ENCODE measurements at places on chromosomes 3 and 15.

- no peak for DNase-seq
These were observed 8.5 kb upstream of the KLHL6 start for GRCh38 chr3:183564046-183564445.

DNA sequence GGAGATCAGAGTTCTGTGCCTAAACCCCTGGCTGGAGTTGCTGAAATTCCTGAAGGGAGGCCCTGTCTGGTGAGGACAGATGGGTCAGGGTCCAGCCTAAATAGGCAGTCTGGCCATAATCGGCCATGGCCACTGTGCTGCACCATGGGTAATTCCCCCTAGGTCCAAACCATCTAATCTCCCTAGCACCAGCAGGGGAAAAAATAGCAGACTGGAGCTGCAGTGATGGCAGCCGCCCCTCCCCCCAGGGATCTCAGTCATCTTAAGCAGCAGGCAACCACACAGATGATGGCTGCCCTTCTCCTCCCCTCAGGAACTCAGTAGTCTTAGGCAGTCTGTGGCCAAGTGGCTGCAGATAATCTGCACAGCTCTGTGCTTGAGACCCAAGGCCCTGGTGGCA, 68.4 kb upstream of the CD96 start:
- peak; percentile 4 for DNase-seq

- DNase-seq = no peak
These were observed 47.9 kb downstream of the MFSD1 start for GRCh38 chr3:158849757-158850156.

- DNase-seq = no peak
These were observed 304.9 kb upstream of the ADAMTS9 start for GRCh38 chr3:64992530-64993285.

GRCh38 chr15:43550527-43551363, 33.3 kb downstream of the MAP1A start:
- DNase-seq = no peak

GRCh38 chr3:50520849-50521248, 17.4 kb upstream of the CACNA2D2 start:
- DNase-seq = no peak

DNA sequence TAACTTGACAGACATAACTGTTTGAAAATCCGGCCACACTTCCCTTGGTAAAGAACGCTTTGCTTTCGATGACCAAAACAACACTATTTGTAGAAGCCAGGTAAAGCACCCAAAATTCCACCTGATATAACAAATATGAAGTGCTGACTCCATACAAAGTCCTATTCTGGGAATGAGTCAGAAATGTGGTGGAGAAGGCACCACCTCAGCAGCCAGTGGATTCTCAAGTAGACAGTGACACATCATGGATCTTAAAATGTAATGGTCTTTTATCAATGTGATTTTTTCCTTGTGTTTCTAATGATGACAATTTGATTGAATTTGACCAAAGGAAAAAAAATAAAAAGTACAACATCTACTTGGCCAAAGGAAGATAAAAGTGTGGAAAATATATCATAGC, 135.0 kb upstream of the WNT5A start:
- DNase-seq = no peak

GRCh38 chr3:173690542-173691180, 293.1 kb downstream of the NLGN1 start:
- no peak for DNase-seq

DNA sequence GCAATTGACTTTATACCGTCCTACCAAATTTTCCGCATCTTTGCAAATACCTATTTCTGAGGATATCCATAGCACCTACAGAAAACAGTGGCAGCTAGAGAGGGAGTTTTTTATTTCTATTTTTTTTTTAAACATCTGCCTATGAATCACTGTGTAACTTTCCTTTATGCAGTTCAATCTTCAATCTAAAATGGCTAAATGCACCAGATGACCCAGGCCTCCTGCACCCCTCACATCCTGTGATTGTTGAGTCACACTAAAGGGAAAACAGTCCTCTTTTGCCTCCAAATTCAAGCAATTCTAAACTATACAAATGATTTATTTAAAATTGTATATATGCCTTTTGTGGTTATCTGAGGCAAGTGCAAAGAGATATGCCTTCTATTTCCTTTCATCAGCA, 20.1 kb upstream of the BCL6 start:
- DNase-seq = no peak

DNA sequence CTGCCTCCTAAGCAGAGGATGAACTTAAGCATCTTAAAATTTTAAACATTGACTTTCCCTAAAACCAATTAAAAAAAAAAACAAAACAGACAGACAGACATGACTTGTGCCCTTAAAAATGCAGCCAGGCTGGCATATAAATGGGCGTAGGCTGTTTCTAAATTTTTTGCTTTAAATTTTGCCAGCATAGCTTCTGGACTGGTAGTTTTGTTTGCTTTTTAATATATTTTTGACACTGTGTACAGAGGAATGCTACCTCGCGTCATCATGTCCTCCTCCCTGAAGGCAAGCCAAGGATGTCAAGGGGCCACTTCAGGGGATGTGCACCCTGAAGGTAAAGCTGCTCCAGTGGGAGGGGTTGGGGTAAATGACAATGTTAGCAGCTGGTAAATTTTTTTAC, 134.8 kb downstream of the PGPEP1L start:
- DNase-seq = no peak

DNA sequence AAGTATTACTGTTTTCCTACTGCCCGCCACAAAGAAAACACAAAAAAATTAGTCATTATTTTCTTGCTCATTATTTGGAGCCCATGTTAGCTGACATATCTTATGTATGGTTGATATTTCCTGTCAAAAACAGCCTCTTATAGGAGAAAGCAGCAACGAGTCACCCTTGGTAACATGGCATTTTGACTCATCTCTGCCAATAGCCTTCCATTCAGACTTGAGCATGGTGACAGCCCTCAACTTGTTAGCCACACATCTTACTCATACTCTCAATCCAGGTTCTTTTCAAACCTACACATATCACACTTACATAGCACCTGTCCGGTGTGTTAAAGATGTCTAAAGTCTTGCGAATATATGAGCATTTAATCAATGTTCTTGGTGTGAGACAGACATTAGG, 109.4 kb upstream of the SAMMSON start:
- no peak for DNase-seq

DNA sequence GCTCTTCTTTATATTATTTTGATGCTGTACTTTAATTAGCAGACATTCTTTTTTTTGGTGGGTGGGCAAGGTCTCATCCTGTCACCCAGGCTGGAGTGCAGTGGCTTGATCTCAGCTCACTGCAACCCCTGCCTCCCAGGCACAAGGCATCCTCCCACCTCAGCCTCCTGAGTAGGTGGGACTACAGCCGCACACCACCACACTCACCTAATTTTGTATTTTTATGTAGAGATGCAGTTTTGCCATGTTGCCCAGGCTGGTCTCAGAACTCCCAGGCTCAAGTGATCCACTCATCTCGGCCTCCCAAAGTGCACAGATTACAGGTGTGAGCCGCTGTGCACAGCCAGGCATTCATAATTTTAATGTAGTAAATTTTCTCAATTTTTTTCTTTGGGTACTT, 608.1 kb downstream of the ZNF385D start:
- DNase-seq = no peak

- DNase-seq = no peak
These were observed 47.6 kb downstream of the SLMAP start for GRCh38 chr3:57803647-57804081.

GRCh38 chr3:72388644-72389043, 459.6 kb downstream of the SHQ1 start:
- DNase-seq = no peak

DNA sequence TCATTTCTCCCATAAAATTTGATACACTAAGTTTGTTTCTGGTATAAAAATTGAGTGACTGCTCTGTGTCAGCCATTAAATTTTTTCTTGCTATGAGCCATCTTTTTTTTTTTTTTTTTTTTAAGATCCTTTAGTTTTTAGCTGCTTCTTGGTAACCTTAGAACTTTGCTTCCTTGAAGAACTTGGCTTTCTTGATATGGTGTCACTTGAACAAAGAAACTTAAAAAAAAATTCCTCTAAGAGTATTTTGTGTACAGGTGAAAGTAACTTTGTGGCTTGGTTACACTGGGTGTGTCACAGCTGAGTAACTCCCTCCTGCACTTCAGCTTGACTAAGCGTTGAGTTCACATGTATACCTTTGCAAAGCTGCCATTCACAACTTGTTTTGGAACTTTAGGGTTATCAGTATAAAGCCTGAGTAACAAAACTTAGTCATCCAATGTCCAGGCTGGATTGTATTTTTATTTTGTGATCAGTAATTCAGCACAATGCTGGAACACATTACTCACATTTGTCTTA, 6.5 kb downstream of the CHD2 start:
- no peak for DNase-seq

DNA sequence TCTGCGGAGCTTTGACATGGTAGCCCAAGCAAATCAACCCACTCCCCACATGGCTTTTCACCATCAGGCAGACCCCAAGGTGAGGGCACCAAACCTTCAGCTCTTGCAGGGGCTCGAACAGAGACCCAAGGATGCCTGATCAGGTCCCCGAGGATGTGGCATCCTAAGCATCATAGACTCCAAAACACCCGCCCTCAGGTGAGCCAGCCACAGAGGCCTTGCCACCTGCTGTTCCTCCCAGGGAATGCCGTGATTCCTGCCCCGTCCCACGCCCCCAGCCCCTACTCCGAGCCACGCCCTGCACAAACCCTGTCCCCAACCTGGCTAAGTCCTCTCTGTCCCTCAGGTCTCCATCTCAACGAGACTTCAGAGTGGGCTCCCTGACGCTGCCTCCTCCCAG, 34.7 kb upstream of the SLC41A3 start:
- DNase-seq = no peak

DNA sequence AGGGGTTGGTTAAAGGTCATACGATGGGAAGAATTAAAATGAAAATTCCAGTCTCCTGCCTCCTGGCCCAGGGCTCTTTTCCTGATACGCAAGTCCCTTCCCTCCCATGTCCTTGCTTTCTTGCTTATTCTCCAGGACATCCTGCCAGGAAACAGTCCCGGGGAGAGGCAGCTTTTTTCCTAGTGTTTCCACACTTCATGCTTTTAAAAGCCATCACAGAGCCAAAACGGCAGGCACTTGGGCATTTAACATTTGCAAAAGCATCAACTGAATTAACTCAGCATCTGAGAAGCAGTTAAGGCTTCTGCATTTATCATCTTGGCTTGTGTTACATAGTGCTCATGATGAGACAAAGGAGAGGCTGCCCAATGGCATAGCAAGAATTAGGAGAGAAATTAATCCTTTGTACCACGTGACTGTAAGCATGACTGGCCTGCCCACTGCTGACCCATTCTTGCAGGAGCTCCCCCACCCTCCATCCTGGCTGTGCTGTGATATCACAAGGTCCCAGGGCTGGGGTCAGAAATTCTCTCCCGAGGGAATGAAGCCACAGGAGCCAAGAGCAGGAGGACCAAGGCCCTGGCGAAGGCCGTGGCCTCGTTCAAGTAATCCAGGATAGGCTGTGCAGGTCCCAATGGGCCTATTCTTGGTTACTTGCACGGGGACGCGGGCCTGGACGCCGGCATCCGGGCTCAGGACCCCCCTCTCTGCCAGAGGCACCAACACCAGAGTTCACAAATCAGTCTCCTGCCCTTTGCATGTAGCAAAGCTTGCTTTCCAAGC, 21.6 kb upstream of the VILL start:
- no peak for DNase-seq

GRCh38 chr3:132231633-132232032, 85.6 kb upstream of the ACP3 start:
- DNase-seq = no peak

DNA sequence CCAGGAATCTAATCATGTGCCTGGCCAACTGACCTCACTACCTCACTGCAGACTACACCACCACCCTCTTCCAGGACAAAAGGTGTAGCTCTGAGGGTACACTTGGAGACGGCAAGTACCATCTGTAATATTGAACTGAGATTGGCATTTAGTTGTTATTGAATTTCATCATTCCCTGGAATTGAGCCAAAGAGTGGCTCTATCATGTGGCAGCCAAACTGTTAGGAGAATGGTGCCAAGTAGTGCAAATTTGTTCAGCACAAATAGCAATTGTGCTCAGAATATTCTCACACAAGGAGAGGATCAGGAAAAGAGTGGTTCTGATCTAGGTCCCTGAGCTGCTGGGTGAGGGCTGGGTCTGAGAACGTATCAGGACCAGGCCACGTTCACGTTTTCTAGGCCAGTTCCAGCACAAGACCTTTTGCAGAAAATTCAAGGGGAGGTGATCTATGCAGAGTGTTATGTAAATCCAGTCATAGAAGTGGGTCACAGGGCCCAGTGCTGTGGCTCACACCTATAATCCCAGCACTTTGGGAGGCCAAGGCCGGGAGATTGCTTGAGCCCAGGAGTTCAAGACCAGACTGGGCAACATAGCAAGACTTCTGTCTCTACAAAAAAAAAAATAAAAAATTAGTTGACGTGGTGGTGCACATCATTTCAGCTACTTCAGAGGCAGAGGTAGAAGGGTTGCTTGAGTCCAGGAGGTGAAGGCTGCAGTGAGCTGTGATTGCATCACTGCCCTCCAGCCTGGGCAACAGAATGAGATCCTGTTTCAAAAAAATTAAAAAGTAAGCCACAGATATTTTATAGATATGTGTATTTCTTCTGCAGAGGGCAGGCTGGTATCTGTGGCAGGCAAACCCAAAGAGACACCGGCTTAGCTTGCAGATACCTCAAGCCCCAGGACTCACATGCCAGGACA, 31.9 kb upstream of the CFAP161 start:
- DNase-seq = no peak

DNA sequence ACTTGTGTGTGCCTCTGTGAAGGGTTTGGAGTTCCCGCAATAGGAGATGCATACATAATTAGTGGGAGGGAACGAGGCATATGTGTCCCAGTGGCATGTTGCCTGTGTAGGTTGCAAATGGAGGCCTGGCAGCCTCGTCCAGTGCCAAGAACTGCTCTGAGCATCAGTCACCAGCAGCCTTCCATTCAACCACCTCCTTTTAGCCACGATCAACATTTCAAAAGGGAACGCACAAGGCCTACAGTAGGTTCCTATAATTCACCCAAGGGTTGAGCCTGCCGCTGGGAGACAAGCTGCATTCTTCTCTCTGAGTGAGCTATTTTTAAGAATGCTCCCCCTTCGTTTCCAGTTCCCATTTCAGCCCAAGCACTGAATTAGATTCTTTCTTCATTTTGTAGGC, 78.8 kb upstream of the CTNNB1 start:
- DNase-seq = no peak

GRCh38 chr3:120214176-120214575, 70.8 kb downstream of the GPR156 start:
- no peak for DNase-seq

DNA sequence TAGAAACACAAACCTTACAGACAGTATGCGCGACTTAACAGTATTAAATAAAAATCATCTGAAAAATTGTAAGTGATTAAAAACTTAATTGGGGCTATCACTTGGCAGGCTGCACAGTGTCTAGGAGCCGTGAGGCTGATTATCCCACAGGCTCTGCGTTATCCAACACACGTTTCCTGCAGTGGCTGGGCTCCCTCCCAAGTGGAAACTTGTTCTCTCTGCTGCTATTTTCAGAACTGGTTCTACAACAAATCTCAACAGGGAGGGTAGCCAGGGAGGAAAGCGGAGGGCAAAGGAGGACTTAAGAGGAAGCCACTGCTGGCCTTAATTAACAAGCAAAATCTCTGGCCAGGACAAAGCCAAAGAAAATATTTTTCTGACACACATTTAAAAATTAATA, 555.2 kb downstream of the MAGI1 start:
- DNase-seq = no peak

All from activated T-cell treated with anti-CD3 and anti-CD28 coated beads for 48 hours (primary cell).